ENCODE measurements at places on chromosomes 5 and 9.

DNA sequence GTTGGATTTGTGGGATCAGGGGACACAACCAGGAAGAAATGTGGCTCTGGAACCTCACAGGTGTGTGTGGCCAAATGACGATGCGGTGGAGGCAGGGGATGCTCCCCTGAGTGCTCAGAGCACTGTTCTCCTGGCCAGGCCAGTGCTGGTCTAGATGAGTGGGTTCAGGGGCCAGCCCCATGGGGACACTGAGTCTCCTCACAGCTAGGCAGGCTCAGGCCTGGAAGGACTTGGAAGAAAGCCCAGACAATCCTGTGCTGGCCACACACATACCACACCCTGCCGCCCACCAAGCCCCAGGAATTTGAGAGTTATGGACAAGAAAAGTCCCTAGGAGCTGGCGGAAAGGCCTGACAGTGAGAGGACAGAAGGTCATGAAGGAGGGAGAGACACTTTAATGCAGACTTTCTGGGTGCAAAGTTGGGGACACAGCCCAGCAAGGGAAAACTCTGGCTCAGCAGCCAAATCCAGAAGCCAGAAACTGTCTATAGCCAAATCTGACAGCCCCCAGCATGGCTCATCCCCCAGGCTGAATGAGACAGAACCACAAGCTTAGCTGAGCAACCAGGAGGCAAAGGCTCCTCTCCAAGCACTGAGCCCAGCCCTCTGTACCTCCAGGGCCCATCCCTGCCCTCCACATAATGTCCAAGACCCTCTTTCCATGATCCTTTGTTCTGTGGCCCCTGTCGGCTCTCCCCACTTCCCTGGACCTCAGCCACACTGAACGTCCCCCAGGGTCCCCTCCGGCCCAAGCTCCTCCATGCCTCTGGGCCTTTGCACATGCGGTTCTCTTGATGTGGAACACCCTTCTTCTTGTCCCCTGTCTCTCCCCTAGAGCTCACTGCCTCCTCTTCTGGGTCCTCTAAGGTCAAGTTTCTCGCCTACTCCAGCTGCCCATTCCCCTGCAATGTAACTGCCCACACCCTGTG lies 22.4 kb downstream of the LHX6 start:
- no peak for DNase-seq

DNA sequence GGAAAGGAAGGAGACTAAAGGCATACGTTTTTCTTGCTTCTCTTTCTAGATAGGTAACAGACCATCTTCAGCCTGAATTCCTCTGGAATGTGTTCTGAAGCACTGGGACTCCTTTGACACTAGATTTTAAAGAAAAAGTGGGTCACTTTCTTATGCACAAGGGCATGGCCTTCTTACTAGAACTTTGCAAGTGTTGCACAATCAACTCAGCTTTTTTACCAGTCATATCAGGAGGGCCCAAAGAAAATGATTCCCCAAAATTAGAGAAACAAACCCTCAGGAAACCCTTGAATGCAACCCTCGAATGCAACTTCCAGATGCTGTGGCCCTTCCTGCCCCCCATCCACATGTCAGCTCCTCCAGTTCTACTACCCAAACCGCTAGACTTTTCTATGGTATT lies 93.9 kb downstream of the YTHDC2 start:
- no peak for DNase-seq

- no peak for DNase-seq
Observed at GRCh38 chr5:161396171-161396570, 150.4 kb downstream of the GABRB2 start.

DNA sequence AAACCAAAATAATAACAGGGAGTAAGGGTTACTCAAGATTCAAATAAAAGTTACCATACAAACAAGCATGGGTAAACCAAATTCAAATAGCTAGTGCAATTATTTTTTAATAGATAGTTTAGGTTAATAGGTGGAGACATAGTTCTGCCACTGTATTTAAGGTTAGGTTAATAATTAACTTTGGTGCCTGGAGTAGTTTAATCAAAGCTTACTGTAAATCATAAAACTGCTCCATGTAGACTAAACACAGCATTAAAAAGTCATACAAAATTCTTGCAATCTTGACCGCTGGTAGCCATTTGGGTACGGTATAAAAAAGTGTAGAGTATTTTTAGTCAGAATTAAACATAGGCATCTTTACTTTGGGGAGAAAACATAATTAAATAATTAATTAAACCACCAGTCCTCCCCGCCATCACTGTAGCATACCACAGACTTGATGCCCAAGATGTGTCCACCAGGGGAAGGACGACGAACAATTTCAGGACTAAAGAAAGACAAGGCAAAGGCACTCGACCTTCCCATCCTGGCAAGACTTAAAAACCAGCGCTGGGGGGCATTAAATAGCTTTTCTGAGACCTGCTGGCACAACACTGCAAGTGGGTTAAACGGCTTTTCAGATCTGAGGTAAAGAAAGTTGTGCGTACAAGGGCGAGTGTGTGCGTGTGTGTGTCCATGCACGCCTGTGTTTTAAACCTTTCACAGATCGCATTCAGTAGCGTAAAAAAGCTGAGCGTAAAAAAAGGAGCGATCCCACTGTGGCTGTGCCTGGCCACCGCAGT lies 2.9 kb downstream of the SEMA6A start:
- DNase-seq: peak; percentile 67

- peak; percentile 49 for DNase-seq
Observed at GRCh38 chr5:42498000-42498399, 74.8 kb downstream of the GHR start.

- DNase-seq: peak; percentile 3
Observed at GRCh38 chr9:8382266-8382665, 582.7 kb upstream of the DMAC1 start.

GRCh38 chr9:1429297-1429696 lies 379.1 kb downstream of the DMRT2 start:
- DNase-seq: peak; percentile 1

- no peak for DNase-seq
Observed at GRCh38 chr5:133930061-133930812, 38.2 kb downstream of the C5orf15 start.

DNA sequence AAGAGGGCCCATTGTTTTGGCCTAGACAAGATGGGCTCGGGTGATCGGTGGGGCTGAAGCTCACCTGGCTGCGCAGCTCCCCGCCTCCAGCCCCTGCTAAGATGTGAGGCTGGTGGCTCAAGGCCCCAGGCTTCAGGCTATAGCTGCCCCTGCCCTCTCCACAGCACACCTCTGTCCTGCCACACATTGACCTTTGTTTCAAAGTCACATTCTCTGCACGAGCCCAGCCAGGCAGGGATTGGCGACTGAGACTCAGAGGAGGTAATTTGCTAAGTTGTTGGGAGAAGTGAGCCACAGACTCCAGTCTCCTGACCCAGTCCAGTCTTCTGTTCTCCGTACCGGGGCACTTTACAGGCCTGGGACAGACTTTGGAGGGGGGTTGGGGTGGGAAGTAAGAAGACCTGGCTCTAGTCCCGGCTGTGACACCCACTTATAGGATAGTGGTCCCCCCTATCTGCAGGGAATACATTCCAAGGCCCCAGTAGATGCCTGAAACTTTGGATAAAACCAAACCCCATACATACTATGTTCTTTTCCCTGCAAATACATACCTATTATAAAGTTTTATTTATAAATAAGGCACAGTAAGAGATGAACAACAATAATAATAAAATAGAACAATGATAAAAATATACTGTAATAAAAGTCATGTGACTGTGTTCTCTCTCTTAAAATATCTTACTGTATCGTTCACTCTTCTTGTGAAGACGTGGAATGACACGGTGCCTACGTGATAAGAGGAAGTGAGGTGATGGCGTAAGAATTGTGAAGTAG lies 13.3 kb downstream of the PDGFRB start:
- DNase-seq: no peak

GRCh38 chr5:59158165-59158564 lies 575.3 kb downstream of the RAB3C start:
- DNase-seq: no peak

DNA sequence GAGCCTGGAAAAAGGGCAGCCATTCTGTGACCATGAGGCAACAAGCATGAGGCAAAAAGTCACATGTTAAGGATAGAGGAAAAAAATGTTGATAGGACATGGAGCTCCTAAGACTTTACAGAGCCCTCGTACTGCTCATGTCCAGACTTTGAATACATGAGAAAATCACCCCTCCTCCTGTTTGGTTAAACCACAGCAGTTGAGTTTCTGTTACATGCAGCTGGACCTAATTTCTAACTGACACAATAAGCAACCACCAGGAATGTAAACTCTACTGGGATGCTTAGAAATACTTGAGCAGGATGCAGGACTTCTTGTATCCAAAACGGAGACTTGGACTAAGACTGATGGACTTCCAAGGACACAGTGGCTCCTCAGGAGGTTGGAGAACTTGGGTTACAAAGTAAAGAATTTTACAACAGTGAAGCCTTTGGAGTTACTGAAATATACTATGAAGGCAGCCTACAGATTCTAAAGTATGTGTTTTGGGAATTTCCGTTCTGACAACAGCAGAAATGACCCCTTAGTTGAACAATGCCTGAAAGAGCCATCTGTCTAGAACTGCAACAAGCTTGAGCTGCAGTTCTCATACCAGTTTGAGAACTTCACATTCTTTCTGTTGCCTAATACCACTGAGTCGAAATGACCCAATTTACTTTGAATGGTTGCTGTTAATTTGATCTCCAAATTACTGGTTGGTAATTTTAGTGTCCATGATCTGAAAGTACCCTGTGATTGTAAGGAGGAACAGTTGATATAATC lies 268.9 kb downstream of the PIK3R1 start:
- no peak for DNase-seq

DNA sequence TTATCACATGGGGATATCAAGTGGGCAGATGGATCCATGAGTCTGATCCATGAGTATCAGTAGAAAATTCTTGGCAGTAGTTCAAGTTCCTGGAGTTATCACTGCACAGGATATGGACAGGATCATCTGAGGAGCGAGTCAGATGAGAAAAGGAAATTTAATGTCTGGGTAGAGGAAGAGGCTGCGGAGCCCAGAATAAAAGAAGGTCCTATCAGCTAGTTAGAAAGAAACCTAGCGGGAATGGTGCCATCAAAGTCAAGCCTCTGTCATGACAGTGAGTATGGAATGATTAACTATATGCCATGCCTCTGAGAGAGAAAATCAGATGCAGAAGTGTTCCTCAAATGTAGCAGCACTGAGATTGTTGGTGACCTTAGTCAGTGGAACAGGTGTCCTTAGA lies 248.1 kb downstream of the PIK3R1 start:
- no peak for DNase-seq

GRCh38 chr9:114092336-114092735 lies 6.8 kb downstream of the KIF12 start:
- DNase-seq: no peak

DNA sequence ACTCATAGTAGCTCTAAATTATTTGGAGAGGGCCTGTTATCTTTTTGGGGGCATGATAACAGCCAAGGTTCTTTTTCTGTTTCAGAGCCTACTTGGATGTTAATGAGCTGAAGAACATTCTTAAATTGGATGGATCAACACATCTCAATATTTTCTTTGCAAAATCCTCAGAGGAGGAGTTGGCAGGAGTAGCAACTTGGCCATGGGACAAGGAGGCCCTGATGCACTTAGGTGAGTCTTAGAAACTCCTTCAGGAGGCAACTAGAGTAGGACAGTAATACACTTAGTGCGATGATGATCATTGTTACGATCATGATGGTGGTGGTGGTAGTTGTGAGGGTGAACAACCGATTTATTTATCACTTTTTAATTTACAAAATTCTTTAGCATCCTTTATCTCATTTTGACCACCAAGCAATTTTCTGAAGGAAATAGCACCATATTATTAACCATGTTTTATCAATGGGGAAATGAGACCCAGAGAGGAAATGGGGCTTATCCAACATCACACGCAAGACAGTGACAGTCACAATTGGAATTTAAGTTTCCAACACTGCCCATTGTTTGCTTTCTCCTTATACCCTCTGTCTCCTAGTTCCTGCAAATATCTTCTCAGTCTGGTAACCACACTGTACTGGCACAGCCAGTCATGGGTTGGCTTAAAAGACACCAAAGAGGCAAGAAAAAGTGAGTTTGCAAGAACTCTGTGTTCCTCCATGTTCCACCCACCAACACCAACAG lies 54.0 kb downstream of the PAPPA start:
- no peak for DNase-seq

- no peak for DNase-seq
Observed at GRCh38 chr5:133464013-133464412, 148.3 kb downstream of the FSTL4 start.

GRCh38 chr5:76813982-76814562 lies 4.8 kb upstream of the F2RL1 start:
- DNase-seq: no peak

DNA sequence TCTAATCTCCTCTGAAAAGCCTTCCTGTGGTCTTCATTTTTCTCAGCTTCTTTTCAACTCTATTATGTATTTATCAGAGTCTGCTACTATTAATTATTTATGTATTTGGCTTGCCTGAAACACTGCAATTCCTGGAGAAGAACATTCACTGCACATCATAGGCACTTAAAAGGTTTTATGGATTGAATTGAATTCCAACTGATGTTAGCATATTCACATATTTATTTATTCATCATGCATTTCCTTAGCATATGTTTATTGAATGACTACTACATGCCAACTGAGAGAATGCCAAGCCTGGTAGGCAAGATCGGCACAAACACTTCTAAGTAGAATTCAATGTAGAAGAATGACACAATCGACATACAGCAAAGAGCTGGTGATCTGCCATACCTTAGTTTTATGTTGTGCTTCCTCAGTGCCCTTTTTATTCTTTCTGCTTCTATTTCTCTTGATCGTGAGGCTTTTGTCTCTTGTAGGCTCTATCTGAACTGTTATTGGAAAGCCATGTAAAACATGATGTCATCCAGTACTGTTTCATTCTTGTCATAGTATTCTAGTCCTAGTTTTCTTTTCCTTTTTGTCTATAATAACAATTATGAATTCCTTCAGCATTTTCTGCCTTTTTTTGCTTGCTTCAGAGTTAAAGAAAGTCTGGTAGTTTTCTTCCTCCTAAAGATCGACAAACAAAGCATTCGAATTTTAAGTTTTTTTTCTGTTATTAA lies 454.2 kb downstream of the TLE4 start:
- DNase-seq: no peak

- DNase-seq: no peak
Observed at GRCh38 chr9:21634951-21635350, 152.8 kb upstream of the IFNE start.

DNA sequence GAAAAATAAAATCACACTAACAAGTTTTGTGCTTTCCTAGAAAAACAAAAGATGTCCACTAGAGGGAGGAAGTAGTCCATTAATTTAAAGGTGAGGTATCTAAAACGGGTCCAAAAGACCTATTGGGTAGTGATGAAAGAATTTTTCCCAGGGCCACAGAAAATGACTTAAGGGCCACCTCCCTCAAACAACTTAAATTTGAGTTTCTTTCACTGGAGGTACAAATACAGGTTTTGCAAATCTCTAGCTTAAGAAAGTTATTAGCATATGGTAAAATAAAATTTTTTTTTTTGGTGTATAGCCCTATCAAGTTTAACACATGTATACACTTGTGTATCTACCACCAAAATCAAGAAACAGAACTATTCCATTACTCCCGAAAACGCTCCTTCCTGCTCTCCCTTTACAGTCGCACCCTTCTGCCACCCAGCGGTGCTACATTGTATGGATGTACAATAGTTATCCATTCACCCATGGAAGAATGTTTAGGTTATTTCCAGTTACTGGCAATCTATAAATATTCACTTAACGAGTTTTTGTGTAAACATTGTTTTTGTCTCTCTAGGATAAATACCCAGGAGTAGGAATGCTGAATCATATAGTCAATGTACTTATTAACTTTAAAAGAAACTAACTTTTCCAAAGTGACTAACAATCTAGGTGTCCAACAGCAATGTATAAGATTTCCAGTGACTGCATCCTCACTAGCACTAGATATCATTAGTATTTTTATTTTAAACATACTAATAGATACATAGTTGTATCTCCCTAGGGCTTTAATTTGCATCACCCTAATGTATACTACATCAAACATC lies 21.9 kb downstream of the DEPDC1B start:
- DNase-seq: no peak

Data from ELF-1 (cell line).